ENCODE measurements at places on chromosomes 7 and 10. TPM values are rescaled to one million over a fixed set of nuclear protein-coding genes. Genes with fewer than 3 reads are reported as not detected.

GRCh38 chr7:93476491-93477344, 97.8 kb downstream of the CALCR start:
- no peak overlapping the region for H3K27ac ChIP-seq
- no peaks in the 10 kb centered on the region for H3K27me3 ChIP-seq
- no peaks in the 10 kb centered on the region for H3K36me3 ChIP-seq
- DNase-seq, result no peak

GRCh38 chr7:111012799-111013675, 77.9 kb upstream of the LRRN3 start:
- peak overlapping the region; percentile 96 for H3K27ac ChIP-seq
- H3K4me1 ChIP-seq, result peaks cover 36% of the 10 kb centered on the region
- DNase-seq, result peak; percentile 81
- peak overlapping the region; percentile 20 for H3K4me3 ChIP-seq

DNA sequence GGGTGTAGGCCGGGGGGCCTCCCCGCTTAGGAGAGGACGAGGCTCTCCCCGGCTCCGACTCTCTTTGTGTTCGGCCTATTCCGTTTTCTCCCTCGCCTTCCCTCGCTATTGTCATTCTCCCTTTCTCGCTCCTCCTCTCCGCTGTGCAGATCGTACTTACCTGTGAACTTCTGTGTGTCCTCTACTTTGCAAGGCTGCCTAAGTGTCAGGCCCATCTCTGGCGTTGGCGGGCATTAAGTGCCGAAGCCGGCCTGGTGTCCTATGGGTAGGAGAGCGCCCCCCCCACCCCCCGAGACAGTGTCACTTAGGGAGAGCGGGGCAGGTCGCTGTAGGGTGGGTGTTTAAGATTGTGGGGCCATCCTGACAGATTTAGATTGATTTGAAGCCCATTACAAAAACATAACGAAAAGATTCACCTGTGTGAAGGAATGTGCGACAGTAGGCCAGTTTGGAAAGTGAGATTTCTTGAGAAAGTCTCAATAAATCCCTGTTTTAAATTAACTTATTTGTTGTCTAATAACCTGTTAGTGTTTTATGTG, 579 bp downstream of the RBM33 start:
- DNase-seq, result peak; percentile 48
- H3K27me3 ChIP-seq, result no peaks in the 10 kb centered on the region
- H3K4me1 ChIP-seq, result peaks cover 7% of the 10 kb centered on the region
- peak overlapping the region; percentile 80 for H3K4me3 ChIP-seq
- peaks cover 44% of the 10 kb centered on the region for H3K36me3 ChIP-seq

DNA sequence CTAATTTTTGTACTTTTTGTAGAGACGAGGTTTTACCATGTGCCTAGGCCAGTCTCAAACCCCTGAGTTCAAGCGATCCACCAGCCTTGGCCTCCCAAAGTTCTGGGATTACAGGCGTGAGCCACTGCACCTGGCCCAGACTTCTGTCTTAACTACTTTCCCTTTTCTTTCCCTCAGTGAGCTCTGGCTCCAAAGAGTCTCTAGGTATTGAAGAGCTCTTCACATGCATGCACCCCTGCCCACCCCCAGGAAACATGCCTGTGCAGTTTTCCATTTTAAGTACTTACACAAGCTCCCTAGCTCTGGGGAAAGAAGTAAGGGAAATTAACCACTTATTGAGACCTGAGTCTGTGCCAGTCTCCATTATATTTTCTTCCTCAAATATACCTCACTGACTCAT, 2.0 kb downstream of the MYOZ1 start:
- H3K27ac ChIP-seq, result no peak overlapping the region
- H3K27me3 ChIP-seq, result no peaks in the 10 kb centered on the region
- DNase-seq, result no peak
- no peaks in the 10 kb centered on the region for H3K36me3 ChIP-seq
- no peaks in the 10 kb centered on the region for H3K4me1 ChIP-seq

DNA sequence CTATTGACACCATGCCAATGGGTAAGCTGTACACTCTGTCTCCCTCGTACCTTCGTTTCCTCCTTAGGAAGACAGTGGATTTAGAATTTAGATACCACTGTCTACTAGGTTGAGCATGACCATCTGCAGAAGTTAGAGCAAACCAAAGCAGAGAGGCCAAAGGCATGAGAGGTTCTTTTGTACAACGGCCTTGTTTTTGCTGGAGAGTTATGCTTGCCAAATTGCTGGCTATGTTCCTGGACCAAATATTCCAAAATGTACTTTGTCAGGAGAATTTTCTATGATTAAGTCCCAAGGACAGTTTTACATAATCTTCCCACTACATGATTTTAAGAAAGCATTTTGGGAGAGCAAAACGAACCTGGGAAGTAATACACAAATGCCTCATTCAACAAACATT, 47.9 kb upstream of the PLCE1 start:
- H3K4me1 ChIP-seq, result no peaks in the 10 kb centered on the region
- H3K4me3 ChIP-seq, result no peak overlapping the region
- H3K27ac ChIP-seq, result no peak overlapping the region
- no peak for DNase-seq

GRCh38 chr10:76466836-76467503, 1035.5 kb downstream of the LRMDA start:
- no peak for DNase-seq
- H3K4me1 ChIP-seq, result no peaks in the 10 kb centered on the region
- no peak overlapping the region for H3K4me3 ChIP-seq
- H3K36me3 ChIP-seq, result no peaks in the 10 kb centered on the region

- no peak overlapping the region for H3K27ac ChIP-seq
- H3K36me3 ChIP-seq, result no peaks in the 10 kb centered on the region
- peaks cover 42% of the 10 kb centered on the region for H3K27me3 ChIP-seq
- no peak overlapping the region for H3K4me3 ChIP-seq
- peaks cover 28% of the 10 kb centered on the region for H3K4me1 ChIP-seq
Observed at GRCh38 chr10:84190621-84191020, 3.7 kb upstream of the CDHR1 start.

GRCh38 chr7:92567460-92567859, 22.7 kb downstream of the FAM133B start:
- H3K27me3 ChIP-seq, result no peaks in the 10 kb centered on the region
- H3K4me3 ChIP-seq, result no peak overlapping the region
- no peaks in the 10 kb centered on the region for H3K4me1 ChIP-seq

DNA sequence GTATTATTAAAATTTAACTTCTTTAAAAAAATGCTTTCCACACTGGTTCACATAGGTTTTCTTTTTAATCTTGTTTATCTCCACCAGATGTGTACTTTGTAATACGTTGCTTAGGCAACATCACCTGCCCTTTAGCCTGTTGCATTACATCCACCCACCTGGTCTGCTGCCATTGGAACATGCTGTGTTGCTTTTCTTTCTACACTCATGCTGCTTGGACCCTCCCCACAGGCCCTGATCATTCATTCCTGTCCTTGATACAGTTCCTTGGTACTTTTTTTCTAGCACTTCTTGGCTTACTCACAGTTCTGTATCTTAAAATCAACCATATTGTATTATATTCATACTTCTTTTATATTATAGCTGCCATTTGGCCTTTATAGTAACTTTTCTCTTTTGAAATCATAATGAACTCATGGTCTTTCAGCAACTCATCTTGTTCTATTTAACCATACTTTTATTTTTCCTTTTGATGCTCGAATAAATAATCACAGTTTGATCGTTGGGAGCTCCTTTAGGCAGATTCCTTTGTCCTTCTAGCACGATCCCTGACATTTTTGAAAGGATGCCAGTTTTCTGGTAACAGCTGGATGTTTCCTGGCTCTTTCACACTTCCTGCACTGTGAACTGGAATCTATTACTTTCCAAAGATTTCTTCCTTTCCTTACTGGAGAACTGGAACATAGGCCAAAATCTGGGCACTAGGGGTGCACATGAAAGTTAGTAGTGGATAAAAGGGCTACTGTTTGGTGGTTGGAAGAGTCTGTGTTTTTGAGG, 125.1 kb downstream of the CDK14 start:
- DNase-seq, result no peak
- no peak overlapping the region for H3K27ac ChIP-seq
- H3K4me3 ChIP-seq, result no peak overlapping the region
- no peaks in the 10 kb centered on the region for H3K36me3 ChIP-seq

DNA sequence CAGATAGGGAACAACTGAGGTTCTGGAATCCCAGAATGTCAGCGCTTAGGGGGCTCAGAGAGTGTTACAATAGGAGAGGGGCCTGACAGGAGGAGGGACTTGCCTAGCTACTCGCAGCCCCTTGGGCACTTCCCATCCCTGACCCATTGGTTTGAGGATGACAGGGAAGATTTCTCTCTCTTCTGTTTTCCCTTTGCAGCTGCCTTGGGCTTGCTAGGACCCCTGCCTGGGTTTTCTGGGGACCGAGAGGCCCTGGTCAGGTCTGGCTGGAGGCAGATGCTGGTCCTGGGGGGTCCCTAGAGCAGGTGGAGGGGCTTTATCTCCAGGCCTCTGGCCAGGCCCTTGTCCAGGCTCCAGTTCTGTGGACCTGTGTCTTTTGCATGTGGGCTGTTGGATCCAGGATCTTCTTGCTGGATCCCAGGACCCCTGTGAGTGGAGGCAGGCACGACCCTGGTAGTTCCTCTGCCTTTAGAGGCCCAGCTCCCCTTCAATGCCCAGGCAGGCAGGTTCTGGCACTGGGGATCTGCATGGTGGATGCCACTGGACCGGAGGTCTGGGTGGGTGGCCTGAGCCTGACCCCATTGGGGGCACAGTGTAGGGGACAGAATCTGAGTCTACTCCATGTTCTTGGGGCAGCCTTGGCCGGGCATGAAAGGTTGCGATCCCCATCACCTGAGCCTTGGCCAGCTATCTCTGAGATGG, 26.9 kb downstream of the RAMP3 start:
- H3K27ac ChIP-seq, result no peak overlapping the region
- no peaks in the 10 kb centered on the region for H3K36me3 ChIP-seq
- no peaks in the 10 kb centered on the region for H3K27me3 ChIP-seq
- H3K4me3 ChIP-seq, result no peak overlapping the region
- no peak for DNase-seq

GRCh38 chr10:43395571-43396060, 13.4 kb downstream of the HNRNPF start:
- no peaks in the 10 kb centered on the region for H3K27me3 ChIP-seq
- peak overlapping the region; percentile 86 for H3K4me3 ChIP-seq
- peaks cover 34% of the 10 kb centered on the region for H3K36me3 ChIP-seq
- peak overlapping the region; percentile 93 for H3K27ac ChIP-seq
- H3K4me1 ChIP-seq, result peaks cover 32% of the 10 kb centered on the region

DNA sequence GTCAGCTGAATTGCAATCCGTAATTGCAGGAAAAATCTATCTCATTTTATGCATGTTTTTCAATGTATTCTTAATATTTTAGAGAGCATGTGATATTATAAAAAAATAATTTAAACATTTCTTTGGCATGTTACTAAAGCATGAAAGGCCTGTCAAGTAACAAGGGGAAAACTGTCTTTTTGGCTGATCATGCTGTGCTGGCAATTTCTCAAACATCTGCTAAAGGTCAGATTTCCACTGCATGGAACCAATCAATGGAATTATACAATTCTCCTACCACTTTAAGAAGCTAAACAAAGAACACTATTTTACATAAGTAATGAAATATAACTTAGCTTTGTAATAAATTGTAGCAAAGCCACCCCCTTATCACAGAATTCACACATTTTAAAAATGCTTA, 49.4 kb downstream of the JMJD1C start:
- no peaks in the 10 kb centered on the region for H3K27me3 ChIP-seq
- H3K27ac ChIP-seq, result no peak overlapping the region
- DNase-seq, result no peak

- no peaks in the 10 kb centered on the region for H3K27me3 ChIP-seq
- no peaks in the 10 kb centered on the region for H3K36me3 ChIP-seq
Observed at GRCh38 chr10:1531883-1532597, 205.3 kb downstream of the ADARB2 start.

DNA sequence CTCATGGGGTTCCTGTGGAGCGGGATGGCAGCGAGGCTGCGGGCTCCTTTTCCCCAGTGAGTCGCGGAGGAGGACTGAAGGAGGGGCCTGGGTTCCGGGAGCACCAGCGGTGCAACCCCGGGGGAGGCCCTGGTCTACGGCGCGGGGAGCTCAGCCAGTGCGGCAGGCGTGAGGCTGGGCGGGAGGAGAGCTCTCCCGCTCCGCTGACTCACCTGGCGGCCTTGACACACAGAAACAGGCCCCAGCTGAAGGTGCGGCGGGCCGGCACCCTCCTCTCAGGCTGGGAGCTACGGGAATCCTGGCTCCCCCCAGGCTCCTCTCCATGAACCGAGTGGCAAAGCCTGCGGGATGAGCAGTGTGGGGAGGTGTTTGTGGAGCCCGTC, 6.8 kb upstream of the NOM1 start:
- no peak for DNase-seq
- H3K27me3 ChIP-seq, result peaks cover 19% of the 10 kb centered on the region
- no peaks in the 10 kb centered on the region for H3K36me3 ChIP-seq
- no peak overlapping the region for H3K27ac ChIP-seq

Gene NKX2-3
- total RNA-seq, result 0.05 TPM

Gene MET
- 1.4 TPM for total RNA-seq

Gene ARHGAP19
- total RNA-seq, result 18.2 TPM

Gene CC2D2B
- 0.33 TPM for total RNA-seq

Gene AKR1C4
- not detected for total RNA-seq

Gene WNT16
- total RNA-seq, result 0.05 TPM

Gene ATG9B
- total RNA-seq, result 1.6 TPM

Measured in thymus (tissue), 14 donors.